Activated CD8-positive, alpha-beta memory T cell treated with anti-CD3 and anti-CD28 coated beads, Interleukin-2, amount 50 U/mL, for 4 hours (primary cell): ENCODE measurements at places on chromosomes 1 and 21.

- DNase-seq, result no peak
Measured at GRCh38 chr1:25113086-25113485, 119.2 kb downstream of the SYF2 start.

GRCh38 chr1:86938855-86939254 lies 24.4 kb downstream of the HS2ST1 start:
- no peak for DNase-seq

GRCh38 chr1:33036051-33036525 lies 595 bp downstream of the AK2 start:
- DNase-seq, result no peak

DNA sequence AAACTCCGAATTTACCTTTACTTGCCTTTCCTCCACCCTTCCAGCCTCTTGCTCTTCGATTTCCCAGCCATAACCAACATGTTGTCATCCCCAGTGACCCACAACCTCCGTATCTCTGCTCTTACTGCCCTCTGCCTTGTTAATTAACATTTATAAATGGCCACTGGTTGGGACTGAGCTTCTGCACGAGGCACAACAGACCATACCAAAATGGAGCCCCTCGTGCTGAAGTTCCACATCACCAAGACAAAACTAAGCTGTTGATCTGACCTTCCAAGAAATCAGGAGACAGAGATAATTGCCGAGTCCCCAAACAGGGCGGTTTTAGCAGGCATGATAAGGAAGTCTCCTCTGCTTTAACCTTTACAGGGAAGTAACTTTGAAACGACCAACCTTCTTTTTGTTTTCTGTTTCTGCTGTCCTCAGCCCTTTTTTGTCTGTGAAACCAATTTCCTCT lies 71.9 kb downstream of the NMNAT2 start:
- no peak for DNase-seq

DNA sequence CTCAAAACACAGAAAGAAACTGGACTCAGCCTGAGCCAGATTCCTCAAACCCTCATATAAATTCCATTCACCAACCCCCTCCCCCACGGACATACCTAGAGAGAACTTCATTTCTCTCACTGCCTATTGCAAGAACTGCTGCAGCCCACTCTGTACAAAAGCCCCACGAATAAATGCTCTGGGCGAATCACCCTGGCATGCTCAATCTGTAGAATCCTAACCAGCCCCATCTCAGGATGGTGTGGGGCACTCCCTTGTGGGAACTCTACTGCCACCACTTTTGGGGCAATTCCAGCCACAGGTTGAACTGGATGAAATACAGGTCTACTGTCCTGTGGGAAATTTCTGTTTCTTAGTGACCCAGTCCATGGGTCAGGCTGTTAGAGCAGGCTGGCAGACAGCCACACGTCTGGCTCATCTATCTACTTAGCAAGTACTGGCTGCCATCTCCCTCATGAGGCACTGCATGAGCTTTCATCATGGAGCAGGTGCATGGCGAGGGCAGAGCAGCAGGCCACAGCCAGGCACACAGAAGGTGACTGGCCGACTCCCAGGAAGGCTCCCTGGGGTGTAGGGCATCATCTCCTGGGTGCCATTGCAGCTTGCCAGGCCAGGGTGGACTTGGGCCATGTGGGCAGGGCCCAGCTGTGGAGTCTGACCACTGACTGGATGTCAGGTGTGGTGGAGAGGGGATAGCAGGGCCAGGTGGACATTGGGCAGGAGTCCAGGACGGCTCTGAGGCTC lies 1.6 kb upstream of the C1orf35 start:
- DNase-seq, result no peak

GRCh38 chr1:109564194-109564878 lies 15.9 kb downstream of the GNAI3 start:
- DNase-seq, result no peak

DNA sequence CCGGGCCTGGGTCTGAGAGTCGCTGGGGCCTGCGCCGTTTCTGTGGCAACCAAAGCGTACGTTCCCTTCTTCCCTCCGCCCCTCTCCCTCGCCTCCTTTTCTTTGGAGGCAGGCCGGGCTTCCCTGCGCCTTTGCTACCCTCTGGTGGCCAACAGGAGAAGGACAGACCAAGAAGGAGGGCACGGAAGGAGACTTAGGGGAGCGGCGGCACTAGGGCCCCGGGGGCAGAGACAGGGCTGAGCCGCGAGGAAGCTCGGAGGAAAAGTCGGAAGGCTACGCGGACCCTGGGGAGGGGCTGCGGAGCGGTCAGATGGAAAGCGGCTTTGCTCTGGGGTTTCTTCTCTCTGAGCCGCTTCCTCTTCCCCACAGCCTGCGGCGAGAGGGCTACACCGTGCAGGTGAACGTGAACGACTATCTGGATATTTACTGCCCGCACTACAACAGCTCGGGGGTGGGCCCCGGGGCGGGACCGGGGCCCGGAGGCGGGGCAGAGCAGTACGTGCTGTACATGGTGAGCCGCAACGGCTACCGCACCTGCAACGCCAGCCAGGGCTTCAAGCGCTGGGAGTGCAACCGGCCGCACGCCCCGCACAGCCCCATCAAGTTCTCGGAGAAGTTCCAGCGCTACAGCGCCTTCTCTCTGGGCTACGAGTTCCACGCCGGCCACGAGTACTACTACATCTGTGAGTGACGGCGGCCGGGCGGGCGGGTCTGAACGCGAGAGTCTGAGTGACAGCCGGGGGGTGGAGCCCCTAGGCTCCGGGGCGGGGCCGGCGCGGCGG lies 6.3 kb downstream of the EFNA3 start:
- DNase-seq, result peak; percentile 90

GRCh38 chr1:17113963-17114362 lies 5.3 kb downstream of the PADI2 start:
- no peak for DNase-seq

- no peak for DNase-seq
Measured at GRCh38 chr1:92291372-92291999, 7.3 kb downstream of the GLMN start.

- DNase-seq, result no peak
Measured at GRCh38 chr1:4153571-4153970, 253.5 kb upstream of the C1orf174 start.

DNA sequence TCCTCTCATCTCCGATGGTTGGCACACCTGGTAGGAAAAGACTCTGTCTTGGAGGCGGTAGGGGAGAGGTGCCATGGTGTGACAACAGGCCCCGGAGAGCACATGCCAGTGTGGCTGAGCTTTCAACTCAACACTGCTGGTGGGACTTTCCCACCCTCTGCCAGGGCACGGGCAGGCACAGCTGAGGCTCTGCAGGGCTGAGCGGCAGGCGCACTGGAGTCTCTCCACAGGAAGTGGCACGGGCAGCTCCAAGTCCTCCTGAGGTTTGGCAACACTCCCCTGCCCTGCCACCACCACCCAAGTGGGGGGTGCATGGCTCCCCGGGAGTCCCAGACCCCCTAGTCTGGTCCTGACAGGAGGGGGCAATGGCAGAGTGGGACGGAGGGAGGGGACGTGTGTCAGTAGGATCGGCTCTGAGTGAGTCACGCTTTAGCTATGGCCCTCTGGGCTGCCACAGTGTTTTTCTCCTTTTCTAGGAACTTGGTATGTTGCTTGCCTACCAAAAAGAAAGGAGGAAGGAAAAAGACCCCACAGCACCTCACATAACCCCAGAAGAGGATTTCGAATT lies 27.3 kb upstream of the EVA1B start:
- peak; percentile 38 for DNase-seq

GRCh38 chr1:147586414-147586813 lies 45.1 kb downstream of the BCL9 start:
- DNase-seq, result no peak

DNA sequence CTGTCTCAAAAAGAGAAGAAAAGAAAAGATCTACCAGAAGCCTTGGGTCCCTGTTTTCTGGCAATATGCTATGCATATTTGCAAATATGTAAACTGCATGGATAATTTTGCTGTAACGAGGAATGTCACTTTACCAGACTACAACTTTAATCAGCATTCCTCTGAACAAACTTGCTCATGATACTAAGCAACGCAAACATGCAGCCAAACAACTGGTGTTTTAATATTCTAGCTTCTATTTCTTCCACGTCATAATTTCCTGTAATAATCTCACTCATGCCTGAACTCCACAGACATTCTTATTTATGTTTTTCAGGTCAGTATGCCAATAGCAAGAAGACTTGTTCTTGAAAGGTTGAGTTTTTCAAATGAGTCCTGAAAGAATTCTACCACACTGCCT lies 114.1 kb downstream of the SIM2 start:
- no peak for DNase-seq

GRCh38 chr1:160255781-160256300 lies 6.5 kb downstream of the DCAF8 start:
- DNase-seq, result no peak

GRCh38 chr1:34360574-34360973 lies 183.9 kb downstream of the C1orf94 start:
- no peak for DNase-seq

DNA sequence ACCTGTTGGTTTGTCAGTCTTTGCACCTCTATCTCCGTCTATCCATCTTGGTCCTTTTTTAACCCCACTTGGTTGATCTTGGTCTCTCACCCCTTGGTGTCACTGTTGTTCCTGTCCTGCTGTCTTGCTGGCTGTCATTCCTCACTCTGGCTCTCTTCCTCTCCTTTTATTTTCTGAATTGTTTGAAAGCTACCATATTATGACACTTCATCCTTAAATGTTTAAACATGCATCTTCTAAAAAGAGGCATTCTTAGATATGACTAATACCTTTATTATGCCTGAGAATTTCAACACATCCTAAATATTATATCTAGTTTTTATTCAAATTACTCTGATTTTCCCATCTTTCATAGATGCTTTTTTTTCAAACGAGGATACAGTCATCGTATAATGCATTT lies 37.0 kb downstream of the BACH1 start:
- no peak for DNase-seq

DNA sequence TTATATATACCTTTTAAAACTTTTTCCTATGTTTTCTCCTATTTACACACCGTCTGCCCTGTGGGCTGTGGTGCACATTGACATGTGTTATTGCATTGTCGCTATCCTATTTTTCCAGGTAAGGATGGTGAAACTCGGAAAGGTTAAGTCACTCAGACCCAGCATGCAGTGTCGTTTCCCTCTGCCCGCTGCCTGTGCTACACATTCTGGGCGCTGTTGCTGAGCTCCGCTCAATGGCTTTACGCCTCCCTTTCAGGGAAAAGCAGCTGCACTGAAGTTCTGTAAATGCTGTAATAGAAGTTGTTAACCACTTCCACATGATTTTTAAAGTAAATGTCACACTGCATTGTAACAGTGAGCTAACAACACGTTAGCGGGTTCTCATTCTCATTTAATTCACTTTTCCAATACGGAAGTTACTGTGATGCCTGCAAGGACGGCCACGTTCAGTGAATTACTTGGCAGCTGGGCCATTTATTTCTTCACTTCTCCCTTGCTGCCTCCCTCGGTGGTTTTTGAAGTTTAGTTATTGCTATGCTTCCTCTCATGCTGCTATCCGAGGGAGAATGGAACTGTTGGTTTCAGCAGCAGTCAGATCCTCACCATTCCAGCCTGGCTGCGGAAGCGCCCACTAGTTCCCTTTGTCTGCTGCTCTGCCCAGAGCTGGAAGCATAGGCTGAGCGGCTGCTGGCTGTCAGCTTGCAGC lies 288.7 kb downstream of the SPATA17 start:
- DNase-seq, result no peak

DNA sequence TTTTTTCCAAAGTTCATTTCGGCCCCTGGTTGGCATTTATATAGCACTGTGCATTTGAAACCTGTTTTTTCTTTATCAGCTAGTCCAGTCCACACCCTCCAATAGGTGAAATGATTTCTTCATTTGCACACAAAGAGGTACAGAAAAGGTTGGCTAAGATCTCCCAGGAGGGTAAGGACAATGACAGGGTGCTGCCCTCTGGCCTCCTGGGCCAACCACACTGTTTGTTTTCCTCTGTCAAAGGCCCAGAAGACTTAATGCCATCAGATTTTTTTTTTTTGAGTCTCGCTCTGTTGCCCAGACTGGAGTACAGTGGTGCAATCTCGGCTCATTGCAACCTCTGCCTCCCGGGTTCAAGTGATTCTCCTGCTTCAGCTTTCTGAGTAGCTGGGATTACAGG lies 70.1 kb upstream of the EFHD2 start:
- DNase-seq, result no peak

GRCh38 chr21:27258742-27259448 lies 292.0 kb upstream of the ADAMTS5 start:
- no peak for DNase-seq

- DNase-seq, result no peak
Measured at GRCh38 chr1:109391157-109391556, 6.6 kb downstream of the SORT1 start.

DNA sequence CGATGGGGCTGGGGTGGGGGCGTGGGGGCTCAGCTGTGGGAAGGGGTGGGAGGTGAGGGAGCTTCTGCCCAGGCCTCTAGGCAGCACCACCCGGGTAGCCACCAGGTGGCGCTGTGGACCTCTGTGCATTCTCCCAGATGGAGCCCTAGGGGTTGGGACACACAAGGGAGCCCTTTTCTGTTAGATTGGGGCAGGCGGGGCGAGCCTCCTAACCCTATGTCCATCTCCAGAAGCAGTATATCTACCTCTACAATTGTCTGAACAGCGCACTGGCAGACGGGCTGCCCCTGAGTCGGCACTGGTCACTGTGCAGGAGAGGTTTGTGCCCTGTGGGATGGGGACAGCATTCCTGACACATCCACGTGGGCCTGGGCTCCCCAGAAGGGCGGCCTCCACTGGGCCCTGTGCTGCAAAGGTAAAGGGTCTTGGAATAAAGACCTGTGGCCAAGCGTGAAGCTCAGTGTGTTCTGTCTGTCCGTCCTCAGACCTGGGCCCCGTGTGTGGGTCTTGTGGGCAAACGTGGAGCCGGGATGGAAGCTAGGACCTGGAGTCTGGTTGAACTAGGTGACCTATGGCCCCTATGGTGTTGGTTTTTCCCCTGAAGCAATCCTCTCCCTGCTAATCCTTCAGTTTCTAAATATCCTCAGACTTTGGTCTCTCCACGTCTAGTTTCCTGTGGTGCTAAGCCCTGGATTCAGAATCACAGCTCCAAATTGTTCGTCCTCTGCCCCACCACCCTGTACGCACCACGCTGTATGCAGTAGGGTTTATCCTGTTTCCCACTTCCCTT lies 4.4 kb upstream of the LGR6 start:
- peak; percentile 83 for DNase-seq

DNA sequence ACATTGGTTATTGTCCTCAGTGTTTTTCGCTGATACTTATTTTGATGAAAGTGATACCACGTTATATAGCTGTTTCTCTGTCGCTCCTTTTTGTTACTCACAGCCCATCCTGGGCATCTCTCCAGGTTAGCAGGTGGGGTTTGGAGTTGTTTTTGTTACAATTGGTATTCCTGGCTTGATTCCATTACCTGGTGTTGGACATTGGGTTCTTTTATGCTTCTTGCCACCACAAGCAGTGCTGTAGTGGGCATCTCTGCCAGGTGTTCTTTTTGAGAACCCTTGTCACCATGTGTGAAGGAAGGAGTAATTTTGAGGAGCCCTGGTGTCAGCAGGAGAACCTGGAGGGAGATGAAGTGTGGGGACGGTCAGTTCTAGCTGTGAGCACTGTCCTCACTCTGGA lies 47.5 kb upstream of the PWP2 start:
- DNase-seq, result no peak

- no peak for DNase-seq
Measured at GRCh38 chr1:24254783-24255182, 64.4 kb upstream of the GRHL3 start.

- no peak for DNase-seq
Measured at GRCh38 chr1:56200896-56201295, 378.5 kb downstream of the PLPP3 start.

GRCh38 chr1:228275430-228276173 lies 67.8 kb downstream of the OBSCN start:
- DNase-seq, result peak; percentile 92

GRCh38 chr21:33402001-33402979 lies 923 bp upstream of the IFNGR2 start:
- peak; percentile 26 for DNase-seq
